ENCODE measurements at places on chromosomes 6 and 20.

DNA sequence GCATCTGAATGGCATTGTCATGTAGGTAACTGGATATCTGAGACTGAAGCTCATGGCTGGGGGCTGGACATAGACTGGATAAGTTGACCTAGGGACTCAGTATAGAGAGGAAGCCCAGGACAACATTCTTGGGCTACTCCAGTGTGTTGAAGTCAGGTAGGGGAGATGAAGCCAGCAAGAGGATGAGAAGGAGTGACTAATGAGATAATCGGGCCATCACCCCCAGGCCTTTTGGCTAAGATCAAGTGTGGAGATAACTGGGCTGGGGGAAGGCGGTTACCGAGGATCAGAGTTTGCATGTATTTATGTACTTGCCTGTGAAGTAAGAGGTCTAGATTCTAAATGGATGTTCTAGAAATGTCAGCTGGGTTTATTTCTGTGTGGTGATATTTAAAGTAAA, 73.4 kb downstream of the ELOVL2 start:
- DNase-seq = no peak

- DNase-seq = no peak
Observed at GRCh38 chr6:42295677-42296076, 78.0 kb upstream of the MRPS10 start.

DNA sequence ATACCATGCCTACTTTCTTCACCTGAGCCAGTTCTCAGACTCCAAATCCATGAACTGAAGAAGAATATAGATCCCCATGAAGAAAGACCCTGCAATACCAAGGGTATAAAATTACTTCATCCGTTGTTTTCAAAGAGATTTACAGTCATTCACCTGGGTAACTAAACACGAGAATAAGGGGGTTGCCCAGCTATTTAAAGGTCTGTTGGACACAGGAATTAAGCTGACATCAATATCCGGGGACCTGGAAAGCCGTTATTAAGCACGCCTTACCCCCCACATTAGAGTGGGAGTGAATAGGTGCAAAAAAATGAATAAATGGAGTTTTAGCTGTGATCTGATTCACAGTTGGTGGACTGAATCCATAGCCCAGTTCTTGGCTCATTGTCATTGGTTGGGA, 28.9 kb downstream of the CLVS2 start:
- no peak for DNase-seq

GRCh38 chr20:37280403-37280802, 9.1 kb upstream of the MANBAL start:
- DNase-seq = no peak

GRCh38 chr20:23272176-23273029, 78.2 kb upstream of the NXT1 start:
- no peak for DNase-seq

- no peak for DNase-seq
Observed at GRCh38 chr20:44587035-44587980, 4.9 kb downstream of the PKIG start.

GRCh38 chr20:11103866-11104265, 430.1 kb upstream of the JAG1 start:
- DNase-seq = no peak

- no peak for DNase-seq
Observed at GRCh38 chr20:41617059-41617901, 897 bp downstream of the CHD6 start.

DNA sequence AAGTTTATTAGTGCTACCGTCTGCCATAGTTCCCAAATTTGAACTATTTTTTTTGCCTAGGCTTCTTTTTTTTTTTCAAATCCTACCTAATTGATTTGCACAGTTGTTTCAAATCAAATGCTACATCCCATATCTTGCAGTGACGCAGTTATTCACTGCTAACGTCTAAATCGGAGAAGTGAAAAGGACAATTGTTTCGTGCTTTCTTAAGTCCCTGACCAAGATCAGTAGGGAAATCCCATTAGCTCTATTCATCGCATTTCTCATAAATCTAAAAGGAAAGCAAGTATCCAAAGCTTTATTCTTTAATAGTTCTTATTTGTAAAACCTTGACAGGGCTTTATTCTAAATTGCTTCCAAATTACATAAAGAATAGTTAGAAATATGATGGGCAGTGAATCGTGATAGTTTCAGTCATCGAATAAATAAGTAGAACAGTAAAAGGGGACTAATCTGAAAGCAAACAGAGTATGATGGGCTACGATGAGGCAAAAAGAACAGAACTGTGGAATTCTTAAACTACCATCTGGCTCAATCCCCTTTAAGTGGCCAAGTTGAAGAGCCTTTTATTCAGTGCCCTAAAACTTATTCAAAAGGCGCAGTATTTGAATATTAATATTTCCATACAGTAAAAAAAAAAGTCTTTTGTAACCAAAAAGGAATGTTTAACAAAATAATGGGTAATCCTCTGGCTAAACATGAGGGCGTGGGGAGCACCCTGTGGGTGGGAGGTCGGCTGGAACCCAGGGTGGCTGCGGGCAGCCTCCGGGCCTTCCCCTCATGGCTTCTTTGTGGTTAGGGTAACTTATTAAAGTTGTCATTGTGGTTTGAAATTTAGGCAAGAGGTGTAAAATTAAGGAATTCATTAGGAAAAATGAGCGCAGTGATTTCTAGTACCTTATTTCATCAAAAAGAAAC, 3.0 kb upstream of the ARID1B start:
- DNase-seq = no peak

DNA sequence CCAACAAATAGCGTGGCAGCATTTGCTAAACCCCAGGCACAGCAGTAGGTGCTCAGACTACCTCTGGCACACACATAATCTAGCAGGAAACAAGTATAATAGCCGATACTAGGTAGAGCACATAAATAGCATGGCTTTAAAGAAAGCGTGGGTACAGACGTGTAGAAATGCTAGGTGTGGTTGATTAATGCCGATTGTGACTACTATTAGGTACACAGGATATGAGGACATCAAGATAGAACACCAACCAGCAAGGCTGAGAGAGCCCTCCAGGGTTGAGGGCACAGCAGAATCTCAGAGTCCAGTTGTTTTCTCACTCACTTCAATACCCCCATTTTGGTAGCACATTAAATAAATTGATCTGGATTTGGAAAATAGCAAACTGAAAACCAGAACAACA, 100.5 kb downstream of the PKHD1 start:
- no peak for DNase-seq

DNA sequence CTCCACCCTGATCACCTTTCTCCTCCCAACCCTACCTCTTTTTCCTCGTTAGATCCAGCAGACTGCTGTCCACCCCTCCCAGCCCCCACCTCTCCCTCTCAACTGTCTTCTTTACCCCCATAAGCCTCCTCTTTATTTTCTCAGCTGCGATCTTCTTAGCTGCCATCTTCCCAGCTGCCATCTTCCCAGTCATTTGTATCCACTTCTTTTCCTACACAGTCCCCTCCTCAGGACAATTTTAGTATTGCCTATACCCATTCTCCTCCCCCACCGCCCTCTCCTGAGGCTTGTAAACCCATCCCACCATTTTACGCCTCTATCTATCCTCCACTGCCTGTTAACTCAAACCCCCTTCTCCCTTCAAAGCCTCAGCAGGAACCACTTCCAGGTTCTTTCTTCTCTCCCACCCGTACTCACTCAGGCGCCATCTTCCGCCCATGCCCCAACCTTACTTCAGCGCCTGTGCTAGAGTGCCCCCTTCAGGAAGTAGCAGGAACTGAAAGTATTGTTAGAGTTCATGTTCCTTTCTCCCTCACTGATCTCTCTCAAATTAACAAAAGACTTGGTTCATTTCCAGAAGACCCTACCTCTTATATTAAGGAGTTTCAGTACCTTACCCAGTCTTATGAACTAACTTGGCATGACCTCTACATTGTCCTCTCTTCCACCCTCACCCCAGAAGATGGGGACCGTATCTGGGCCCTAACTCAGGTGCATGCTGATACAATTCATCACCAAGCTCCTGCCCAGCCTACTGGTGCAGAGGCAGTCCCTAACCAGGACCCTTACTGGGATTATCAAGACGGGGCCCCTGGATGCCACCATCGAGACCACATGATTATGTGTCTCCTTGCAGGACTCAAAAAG, 236.0 kb downstream of the ADGRG6 start:
- DNase-seq = peak; percentile 54
